ENCODE measurements at places on chromosomes 13 and 19.
A peak's percentile ranks its signal among the peaks of the same experiment; 100 is the strongest.

GRCh38 chr19:8056533-8056932, 4.0 kb downstream of the CCL25 start:
- DNase-seq = no peak

GRCh38 chr13:99361197-99361596, 54.0 kb upstream of the GPR183 start:
- no peak for DNase-seq

- no peak for DNase-seq
Measured at GRCh38 chr19:33705090-33705847, 83.5 kb downstream of the CHST8 start.

- no peak for DNase-seq
Measured at GRCh38 chr19:5988517-5989387, 10.8 kb upstream of the RANBP3 start.

DNA sequence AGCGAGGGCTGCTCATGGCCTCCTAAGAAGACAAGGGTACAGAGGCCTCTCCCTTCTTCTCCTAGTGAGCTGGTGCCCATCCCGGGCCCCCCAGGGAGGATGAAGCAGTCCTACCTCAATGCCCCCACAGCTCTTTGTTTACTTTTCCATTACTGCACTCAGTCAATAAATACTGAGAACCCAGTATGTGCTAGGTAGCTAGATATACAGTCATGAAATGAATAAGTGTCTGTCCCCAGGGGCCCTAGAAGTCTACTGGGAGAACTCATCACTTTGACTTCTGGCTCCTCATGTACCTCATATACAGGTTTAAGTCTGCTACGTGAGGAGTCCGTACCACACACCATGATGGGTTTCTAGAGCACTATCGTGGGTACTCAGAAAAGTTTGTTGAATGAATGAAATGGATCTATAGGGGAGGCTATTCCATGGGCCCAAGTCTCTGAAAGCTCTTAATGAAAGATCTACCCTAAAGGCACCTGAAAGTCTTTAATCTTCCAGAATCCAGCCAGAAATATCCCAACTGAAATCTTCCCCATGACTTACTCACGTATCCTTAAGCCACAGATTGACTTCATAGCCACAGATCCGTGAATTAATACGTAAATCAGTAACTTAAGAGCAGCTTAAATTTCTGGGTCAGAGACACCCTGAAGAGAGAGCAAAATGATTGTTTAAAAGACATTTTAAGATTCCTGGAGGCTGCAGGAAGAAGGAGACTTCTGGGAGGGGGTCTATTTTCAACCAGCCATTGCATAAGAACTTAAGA, 51.6 kb upstream of the POMP start:
- DNase-seq = no peak

DNA sequence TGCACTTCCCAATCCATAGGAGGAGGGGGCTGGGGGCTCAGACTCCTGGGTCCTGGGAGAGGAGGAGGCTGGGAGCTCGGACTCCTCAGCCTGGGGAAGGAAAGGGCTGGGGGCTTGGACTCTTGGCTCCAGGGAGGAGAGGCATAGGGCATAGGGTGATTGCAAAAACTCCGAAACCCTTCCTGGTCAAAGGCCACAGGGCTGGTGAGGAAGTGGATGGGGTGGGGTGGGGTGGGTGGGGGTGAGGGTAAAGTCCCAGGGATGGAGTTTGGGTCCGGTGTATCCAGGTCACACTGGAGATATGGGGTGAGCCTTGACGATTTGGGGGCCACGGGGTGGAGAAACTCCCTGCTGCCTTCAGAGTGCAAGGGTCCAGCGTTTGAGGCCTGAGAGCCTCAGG, 2.8 kb downstream of the MYH14 start:
- no peak for DNase-seq

- no peak for DNase-seq
Measured at GRCh38 chr13:80382576-80382975, 41.6 kb upstream of the SPRY2 start.

GRCh38 chr19:35742121-35742724, at the start of gene IGFLR1:
Gene IGFLR1, minus strand, starts transcription at chr19:35742452. Its CDS starts 1,272 bp downstream, at chr19:35741180.
- DNase-seq = peak; percentile 36

- no peak for DNase-seq
Measured at GRCh38 chr19:37635076-37636056, 19.9 kb downstream of the ZFP30 start.

DNA sequence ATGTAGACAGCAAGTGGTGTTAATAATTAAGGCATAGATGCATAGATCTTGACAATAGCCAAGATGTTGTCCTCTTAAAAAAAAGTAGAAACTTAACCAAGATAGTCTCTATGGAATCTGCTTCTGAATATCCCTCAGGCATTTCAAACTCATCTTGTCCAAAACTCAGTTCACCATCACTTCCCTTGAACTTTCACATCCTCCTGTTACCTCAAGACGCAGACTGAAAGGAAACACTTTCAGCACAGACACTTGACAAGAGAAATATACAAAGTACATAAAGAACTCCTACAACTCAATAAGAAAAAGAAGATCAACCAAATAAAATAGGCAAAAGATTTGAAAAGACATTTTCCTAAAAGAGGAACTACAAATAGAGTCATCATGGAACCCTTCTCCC, 451.1 kb downstream of the FOXO1 start:
- no peak for DNase-seq

GRCh38 chr13:113137691-113138298, 15.2 kb downstream of the F10 start:
- DNase-seq = no peak

- no peak for DNase-seq
Measured at GRCh38 chr19:19068659-19069654, 5.2 kb downstream of the SLC25A42 start.

DNA sequence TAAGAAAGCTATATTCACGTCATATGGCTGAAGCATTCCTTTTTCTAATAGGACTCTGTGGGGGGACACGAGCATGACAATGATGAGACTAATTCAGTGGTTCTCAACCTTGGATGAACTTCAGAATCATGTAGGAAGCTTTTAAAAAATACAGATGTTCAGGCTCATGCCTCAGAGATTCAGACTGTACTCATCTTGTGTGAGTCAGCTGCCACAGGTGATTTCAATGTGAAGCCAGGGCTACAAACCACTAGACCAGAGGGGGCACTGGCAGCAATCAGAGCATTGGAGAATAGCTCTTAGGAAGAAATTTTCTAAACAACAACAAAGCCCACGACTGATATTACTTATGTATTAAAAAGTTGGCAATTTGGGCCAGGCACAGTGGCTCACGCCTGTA, 91.7 kb downstream of the SERP2 start:
- no peak for DNase-seq

- no peak for DNase-seq
Measured at GRCh38 chr19:17337675-17338432, 501 bp downstream of the GTPBP3 start.

GRCh38 chr13:99270518-99270917, 12.3 kb upstream of the GPR18 start:
- DNase-seq = no peak

DNA sequence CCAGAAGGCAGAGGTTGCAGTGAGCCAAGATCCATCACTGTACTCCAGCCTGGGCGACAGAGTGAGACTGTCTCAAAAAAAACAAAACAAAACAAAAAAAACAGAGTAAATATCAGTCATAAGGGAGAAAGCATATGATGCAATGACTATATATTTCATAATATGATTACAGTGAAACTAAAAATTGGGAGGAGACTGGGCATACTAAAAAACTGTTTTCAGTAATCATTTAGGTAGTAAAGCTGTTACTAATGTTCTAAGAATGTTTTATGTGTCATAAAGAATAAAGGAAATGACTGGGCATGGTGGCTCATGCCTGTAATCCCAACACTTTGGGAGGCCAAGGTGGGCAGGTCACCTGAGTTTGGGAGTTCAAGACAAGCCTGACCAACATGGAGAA, 15.9 kb downstream of the ZNF573 start:
- DNase-seq = no peak

DNA sequence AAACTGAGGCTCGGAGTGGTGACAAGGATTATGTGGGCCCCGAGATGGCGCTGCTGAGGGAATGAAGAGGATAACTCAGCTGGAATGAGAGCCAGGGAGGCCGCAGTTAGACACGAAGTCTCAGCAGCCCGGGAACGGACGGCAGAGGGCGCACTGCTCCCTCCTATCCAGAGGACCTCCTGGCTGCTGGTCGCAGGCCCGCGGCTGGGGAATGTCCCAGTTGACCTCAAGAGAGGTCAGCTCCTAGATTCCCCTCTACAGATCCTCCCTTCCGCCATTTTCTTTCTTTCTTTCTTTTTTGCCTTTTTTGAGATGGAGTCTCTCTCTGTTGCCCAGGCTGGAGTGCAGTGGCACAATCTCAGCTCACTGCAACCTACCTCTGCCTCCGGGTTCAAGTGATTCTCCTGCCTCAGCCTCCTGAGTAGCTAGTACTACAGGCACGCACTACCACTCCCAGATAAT, 24.1 kb upstream of the ASPDH start:
- DNase-seq = no peak

DNA sequence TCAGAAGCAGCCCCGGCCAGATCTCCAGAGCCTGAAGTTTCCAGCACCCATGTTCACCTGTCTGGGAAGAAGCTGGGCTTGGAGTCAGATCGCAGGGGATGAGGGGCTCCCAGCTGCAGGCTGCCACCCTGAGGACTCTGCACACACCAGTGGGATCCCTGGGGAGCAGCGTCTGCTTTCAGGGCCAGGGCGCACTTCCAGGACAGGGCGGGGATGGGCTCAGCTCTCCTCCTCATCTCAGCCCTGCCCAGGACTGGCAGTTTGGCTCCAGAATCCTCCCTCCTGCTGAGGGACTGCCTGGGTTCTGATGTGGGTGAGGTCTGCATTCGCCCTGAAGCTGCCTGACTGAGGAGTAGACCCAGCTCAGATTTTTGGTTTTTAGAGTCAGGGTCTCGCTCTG, 3.5 kb downstream of the SLC7A9 start:
- no peak for DNase-seq

GRCh38 chr19:7917267-7918061, 2.7 kb upstream of the SNAPC2 start:
- no peak for DNase-seq

GRCh38 chr13:97310809-97311436, 88.8 kb downstream of the MBNL2 start:
- no peak for DNase-seq

DNA sequence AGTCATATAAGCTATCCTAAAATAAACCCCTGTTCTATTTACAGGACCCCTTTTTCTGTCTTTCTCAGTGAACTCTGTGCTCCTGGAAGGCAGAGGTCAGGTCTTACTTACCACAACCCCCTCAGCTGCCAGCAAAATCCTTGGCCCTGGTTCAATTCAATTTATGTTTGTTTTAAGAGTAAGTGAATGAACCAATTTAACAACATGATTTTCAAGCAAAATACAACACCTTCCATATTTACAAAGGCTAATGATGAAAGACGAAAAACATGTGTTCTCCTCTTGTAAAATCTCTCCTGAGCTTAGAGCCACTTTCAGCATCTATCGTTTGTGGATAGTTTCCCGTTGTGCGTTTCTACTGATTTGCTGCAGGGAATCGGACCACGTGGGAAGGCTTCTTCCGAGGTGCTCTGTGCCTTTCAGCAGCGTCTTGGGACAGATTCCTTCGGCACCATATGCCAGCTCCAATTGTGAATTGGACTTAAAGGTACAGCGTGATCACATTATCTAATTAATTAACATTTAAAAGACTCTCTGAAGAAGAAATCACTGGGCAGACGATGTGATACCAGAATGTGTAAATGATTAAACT, 411.7 kb downstream of the IRS2 start:
- no peak for DNase-seq

DNA sequence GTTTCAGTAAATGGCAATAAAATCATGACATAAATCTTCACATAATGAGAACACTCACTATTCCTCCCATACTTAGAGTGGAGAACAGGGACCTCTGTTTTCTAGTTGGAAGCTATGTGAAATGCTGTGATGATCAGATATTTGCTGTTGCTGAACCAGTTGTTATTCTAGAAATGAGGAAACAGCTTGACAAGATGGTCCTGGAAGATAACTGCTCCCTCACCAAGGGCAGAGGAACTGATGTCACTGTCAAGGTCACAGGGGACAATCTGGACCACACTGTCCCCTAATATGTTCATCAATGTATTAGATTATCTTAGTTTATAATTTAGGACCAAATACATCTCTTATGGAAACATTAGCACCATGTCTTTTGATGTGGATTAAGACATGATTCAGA, 1173.3 kb downstream of the PCDH17 start:
- no peak for DNase-seq

DNA sequence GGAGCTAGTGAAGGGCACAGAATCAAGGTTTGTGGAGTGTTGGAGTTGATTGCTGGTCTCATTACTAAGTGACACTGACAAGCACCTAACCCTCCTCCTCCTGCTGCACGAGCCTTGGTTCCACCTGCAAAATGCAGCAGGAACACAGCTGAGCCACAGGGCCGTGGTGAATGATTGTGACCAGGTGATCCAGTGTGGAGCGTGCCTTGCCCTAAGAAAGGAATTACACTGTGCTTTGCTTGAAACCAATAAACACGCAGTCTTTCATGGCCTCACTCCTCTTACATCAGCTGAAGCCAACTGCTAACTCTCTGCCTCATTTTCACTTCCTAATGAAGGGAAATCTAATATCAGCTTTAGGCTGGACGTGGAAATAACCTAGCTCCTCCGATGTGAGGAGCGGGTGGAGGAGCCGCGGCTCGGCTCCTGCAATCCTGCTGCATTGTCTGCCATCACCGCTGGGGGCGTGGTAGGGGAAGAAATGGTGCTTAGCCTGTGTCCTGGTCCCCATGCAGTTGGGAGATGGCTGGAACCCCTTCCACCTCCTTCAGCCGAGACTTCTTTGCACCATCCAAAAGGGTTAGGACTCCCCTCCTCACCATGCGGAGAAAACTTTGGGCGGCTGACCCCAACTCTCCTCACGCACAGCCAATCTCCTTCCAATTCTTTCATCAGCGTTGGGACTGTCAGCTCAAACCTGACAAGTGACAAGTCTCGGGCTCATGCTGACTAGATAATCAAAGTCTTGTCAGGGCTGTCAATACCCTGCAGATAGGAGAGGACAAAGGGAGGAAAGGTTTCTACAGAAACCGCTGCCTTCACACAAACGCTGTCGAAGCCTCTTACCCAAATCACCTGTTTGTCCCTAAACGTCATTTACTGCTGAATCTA, 427.9 kb downstream of the ZNF536 start:
- DNase-seq = no peak

- DNase-seq = no peak
Measured at GRCh38 chr19:56712611-56713276, 41.2 kb upstream of the ZNF835 start.

GRCh38 chr19:45049073-45049736, 10.4 kb downstream of the CLASRP start:
- no peak for DNase-seq

GRCh38 chr13:43661161-43661830, 125.5 kb downstream of the ENOX1 start:
- DNase-seq = no peak

- DNase-seq = no peak
Measured at GRCh38 chr19:4199699-4200293, 17.3 kb downstream of the ANKRD24 start.

GRCh38 chr19:49391581-49392399, 3.7 kb downstream of the KASH5 start:
- DNase-seq = peak; percentile 68
